ENCODE measurements at places on chromosomes 6 and 20.

DNA sequence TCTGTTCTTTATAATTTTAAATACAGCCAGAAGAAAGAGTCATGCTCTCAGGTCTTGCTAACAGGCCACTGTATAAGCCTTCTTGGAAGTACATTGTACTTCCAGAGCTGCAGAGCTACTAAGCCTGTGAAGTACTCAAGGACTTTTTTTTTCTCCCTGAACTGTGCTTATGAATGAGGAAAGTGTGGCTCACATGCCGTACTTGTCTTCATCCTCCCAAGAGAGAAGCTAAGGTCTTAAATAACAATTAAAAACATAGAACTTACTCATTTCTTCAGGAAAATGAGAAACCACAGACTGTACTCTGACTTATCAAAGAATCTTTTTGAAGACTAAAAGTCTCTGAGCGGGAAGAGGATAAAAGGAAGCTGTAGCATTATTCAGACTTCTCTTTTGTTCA is 218.3 kb downstream of the HTR1B start:
- DNase-seq: peak; percentile 32

GRCh38 chr6:44474643-44475042 is 87.1 kb downstream of the CDC5L start:
- no peak for DNase-seq

GRCh38 chr6:21885532-21886114 is 292.1 kb downstream of the SOX4 start:
- peak; percentile 92 for DNase-seq

- DNase-seq: peak; percentile 78
Observed at GRCh38 chr6:134447883-134448387, 130.0 kb upstream of the SGK1 start.

DNA sequence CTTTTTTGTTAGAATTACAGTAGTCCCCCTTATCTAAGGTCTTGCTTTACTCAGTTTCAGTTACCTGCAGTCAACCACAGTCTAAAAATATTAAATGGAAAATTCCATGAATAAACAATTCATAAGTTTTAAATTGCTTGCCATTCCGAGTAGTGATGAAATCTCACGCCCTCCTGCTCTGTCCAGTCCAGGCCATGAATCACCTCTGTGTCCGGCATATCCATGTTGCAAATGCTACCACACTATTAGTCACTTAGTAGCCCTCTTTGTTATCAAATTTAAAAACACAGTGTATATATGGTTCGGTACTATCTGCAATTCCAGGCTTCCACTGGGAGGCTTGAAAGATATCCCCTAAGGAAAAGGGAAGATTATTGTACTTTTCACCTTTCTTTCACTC is 164.6 kb upstream of the FAM83B start:
- DNase-seq: peak; percentile 37

DNA sequence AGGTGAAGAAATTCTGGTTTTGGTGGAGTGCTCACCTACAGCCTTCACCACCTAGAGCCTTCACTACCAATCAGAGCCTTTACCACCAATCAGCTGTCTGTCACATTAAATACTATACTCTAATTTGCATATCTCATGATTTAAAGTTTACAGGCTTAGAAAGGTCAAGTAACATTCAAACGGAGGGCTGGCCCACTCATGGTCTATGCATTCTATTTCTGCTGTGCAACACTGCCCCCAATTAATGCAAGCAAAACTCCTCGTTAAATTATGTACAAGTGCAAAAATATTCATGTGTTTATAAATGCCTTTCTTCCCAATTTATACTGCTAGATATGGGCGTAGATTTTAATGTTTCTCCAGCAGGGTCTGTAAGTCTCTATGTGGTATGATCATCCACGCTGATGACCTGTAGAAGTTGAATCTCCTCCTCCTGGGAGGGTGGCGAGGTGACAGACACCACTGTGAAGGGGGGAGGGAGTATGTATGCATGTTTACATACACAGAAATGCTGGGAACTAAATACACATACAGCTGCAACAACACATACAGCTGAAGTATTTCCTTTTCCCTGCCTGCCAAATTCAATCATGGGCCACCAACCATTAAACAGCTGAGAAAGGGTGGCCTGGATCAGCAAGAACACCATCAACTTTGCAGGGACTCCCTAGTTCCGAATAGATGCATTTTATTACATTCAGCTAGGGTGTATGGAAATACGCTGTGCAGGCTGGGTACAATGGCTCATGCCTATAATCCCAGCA is 13.1 kb downstream of the RRAGD start:
- no peak for DNase-seq

DNA sequence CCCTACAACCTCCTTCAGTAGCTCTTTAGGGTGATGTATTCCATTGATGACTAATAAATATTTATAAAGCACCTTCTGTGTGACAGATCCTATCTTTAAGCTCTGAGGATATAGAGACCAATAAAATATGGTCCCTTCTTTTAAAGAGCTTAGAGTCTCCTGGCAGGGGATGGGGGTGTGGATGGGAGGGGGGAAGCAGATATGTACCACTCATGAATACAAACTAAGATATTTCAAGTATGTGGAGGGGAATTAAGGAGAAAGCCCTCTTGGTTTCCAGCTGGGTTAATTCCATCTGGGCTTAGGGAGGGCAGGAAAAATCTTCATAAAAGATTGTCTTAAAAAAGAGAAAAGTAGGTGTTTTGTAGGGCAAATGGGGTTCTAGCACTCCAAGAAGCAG is 21.6 kb upstream of the FBXO9 start:
- DNase-seq: no peak

GRCh38 chr6:20404641-20405032 is 3.0 kb downstream of the E2F3 start:
- DNase-seq: peak; percentile 83

- DNase-seq: no peak
Observed at GRCh38 chr6:56947924-56948323, 7.0 kb upstream of the BEND6 start.

- DNase-seq: no peak
Observed at GRCh38 chr20:22914291-22914690, 120.8 kb upstream of the SSTR4 start.

Data from dermis blood vessel endothelial cell (primary cell).